ENCODE measurements at places on chromosomes 6 and 20.

DNA sequence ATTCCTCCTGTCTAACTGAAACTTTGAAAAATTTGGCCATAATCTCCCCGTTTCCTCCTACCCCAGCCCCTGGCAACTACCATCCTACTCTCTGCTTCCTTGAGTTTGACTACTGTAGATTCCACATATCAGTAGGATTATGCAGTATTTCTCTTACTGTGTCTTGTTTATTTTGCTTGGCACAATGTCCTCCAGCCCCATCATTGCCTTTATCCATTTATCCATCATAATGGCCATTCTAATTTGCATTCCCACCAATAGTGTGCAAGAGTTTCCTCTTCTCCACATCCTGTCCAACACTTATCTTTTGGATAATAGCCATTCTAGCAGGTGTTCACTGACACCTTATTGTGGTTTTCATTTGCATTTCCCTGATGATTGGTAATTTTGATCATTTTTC is 202.3 kb downstream of the THBS2 start:
- DNase-seq, result no peak

- DNase-seq, result no peak
Measured at GRCh38 chr6:28615955-28616747, 90.5 kb downstream of the GPX5 start.

DNA sequence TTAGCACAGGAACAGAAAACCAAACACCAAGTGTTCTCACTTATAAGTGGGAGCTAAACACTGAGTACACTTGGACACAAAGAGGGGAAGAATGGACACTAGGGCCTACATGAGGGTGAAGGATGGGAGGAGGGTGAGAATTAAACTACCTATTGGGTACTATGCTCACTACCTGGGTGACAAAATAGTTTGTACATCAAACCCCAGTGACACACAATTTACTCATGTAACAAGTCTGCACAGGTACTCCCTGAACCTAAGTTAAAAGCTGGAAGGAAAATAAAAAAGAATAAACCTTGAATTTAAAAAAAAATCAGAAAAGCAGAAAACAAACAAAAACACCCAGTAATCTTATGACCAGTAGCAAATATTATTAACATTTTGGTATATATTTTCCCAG is 188.6 kb downstream of the TFAP2B start:
- no peak for DNase-seq

- no peak for DNase-seq
Measured at GRCh38 chr6:143766185-143766553, 77.0 kb upstream of the LTV1 start.

DNA sequence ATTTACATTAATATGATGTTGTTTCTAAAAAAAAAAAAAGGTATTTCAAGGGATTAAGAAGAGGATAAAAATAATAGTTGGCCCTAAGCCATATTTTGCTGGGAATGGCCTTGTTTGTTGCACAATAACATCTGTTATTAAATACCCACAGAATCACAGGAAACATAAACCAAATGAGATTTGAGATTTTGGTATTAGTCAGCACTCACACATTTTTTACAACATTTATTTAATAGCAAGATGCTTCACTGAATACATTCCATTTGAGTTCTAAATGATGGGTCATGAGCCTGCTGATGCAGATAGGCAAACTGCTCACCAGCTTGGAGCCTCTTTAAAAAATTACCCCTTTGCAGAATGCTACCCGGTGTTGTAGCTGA is 92.9 kb upstream of the ENPP5 start:
- DNase-seq, result no peak

DNA sequence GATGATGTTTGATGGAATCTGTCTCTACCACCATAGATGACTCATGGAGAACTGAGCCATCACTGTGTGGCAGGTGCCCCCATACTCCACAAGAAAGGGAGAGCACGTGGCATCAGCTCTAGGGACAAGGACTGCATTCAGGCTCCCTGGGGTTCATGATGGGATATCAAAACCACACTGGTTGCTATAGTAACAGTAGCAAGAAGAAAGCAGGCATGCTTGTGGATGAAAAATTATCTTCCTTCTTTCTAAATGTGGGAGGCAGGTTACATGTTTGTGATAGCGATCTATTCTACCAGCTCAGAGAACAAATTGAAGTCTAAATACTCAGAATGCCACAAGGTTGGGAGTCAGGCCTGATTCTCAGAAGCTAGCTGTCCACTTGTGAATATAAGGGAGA is 224.2 kb downstream of the ARHGAP18 start:
- DNase-seq, result no peak

GRCh38 chr6:36269834-36270705 is at the start of gene PNPLA1:
Gene PNPLA1, plus strand, starts transcription at chr6:36270060. Its CDS starts 400 bp downstream, at chr6:36270460.
- DNase-seq, result no peak

- DNase-seq, result no peak
Measured at GRCh38 chr6:133503336-133503729, 262.2 kb downstream of the EYA4 start.

DNA sequence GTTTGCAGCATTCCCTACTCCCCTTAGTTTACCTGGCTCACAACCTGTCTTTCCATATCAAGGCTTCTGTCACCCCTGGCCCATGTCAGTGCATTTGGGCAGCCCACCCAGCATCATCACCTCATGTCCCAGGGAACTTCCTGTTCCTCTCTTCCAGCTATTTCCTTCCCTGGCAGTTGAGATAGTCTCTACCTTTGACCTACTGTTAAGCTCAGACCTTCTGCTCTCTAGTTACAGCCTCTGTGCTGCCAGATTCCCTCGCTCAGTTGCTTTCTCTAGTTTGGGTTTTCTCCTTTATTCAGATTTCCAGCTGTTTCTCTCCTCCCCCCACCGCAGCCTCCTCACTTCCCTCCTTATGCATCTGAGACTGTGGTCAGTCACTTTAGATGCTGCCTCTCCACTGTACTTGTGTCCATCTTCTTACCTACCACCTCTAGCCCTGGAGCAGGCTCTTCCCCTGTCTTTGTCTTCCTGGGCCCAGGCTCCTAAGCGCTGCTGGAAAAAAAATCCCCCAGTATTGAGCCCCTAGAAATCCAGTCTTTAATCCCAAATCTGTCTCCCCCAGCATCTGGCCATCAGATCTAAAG is 16.3 kb downstream of the PTPN1 start:
- DNase-seq, result no peak

- DNase-seq, result no peak
Measured at GRCh38 chr6:164121527-164121926, 707.0 kb downstream of the QKI start.

DNA sequence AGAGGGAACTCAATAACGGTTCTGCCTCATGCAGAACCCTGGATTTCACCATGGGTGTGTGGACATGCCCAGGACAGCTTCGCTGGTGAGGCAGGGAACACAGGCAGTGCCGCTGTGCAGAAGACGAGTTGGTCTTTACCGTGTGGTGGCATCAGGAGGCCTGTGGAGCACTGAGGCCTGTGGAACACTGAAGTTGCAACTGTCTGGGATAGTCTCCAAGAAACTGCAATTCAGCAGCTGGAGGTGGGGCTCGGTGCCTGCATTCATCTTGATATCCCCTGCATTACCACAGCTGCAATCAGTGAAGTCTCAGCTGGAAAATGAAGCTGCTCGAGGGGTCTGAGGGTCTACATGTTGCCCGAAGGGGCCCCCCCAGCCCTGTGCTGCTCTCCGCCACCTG is 202.4 kb upstream of the CDH4 start:
- DNase-seq, result no peak

GRCh38 chr6:143402721-143403336 is 47.7 kb downstream of the ADAT2 start:
- no peak for DNase-seq

- no peak for DNase-seq
Measured at GRCh38 chr6:143396497-143397226, 53.8 kb downstream of the ADAT2 start.

GRCh38 chr6:113411011-113411410 is 446.1 kb upstream of the MARCKS start:
- DNase-seq, result no peak

DNA sequence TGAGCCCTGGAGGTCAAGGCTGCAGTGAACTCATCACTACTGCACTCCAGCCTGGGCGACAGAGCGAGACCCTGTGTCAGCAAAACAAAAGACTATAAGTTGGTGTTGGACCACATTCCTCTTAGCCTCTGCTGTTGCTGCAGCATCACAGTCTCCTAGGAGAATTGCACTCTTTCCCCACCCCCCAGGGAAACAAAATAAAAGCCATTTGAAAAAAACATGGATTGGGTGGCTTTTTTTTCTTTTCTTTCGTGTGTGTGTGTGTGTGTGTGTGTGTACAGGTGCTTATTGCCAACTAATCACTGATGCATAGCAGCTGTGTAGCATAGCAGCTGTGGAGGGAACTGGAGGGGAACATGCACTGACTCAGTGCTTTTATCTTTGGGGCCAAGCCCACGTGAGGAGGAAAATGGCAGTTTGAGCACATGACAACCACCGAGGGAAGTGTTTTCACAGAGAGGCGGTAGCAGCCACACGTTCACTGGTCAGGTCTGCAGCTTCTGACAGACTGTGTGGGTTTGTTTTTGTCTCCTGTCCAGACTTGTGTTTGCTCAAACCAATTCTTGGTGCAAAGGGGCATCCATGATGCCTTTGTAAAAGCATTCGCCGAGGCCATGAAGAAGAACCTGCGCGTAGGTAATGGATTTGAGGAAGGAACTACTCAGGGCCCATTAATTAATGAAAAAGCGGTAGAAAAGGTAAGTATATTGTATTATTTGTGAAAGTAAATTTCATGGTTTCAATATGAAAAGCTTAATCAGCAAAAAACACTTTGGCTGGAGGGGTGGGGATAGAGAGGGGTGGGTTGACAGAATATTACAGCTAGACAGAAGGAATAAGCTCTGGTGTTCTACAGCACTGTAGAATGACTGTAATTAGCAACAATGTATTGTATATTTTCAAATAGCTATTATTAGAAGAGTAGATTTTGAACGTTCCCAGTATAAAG is 27.7 kb downstream of the ALDH5A1 start:
- DNase-seq, result no peak

- no peak for DNase-seq
Measured at GRCh38 chr6:159961528-159961927, 7.4 kb upstream of the IGF2R start.

- no peak for DNase-seq
Measured at GRCh38 chr6:40394381-40394780, 192.8 kb downstream of the LRFN2 start.

DNA sequence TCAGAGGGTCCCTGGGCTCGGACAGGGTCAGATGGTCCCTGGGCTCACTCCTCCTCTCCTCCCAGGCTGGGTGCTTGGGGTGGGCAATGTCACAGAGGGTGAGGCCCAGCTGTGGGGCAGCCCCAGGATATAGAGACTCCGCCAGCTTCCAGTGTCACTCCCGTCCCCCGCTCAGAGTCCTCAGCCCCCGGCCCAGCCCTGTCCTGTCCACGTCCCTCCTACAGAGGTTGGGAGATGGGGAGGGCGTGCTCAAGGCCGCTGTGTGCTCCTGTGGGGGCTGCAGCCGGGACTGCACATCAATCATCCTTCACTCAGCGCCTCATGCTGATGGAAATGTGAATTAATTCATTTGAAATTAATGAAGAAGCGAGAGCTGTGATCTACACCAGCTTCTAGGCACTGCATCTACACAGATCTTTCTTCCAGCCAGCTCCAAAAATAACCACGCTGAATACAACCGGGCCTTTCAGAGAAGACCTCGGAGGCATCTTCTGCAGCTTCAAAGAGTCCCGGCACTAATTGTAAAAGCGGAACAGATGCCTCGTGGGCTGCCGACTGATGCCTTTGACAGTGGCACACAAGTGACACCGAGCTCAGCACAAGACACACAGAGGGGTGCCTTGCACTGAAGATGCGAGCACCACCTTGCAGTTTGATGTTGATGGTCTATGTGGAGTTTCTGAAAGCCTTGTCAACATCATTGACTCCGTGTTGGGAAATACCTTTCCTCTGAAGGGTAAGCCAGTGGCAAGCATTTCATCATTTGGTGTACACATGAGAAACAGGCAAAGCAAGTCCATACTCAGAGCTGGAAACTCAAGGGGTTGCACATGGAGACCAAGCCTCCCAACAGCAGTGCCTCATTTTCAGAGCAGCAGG is 39.3 kb downstream of the DACT2 start:
- DNase-seq, result no peak

- DNase-seq, result peak; percentile 51
Measured at GRCh38 chr6:138403324-138403800, 661 bp upstream of the HEBP2 start.

- no peak for DNase-seq
Measured at GRCh38 chr6:101614774-101615173, 221.3 kb downstream of the GRIK2 start.

DNA sequence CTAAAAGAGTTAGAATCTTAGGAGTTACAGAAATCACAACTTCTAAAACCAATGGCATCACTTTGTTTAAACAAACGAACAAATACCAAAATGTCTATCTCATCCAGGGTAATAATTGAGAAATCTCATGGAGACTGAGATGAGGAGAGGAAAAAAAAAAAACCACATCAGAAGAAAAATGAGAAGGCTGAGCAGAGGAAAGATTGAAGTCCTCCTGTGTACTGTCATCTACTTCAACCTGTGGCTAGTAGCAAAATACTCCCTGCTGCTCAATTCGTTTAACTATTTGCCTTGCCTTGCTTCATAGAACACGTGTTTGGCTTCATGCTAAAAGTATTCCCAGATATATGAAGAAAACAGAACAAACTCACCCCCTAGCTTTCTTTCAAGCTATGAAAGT is 143.7 kb downstream of the PDE10A start:
- DNase-seq, result no peak

- DNase-seq, result no peak
Measured at GRCh38 chr6:135434991-135435390, 62.5 kb downstream of the AHI1 start.

- no peak for DNase-seq
Measured at GRCh38 chr20:64150756-64151632, 13.3 kb upstream of the MYT1 start.

DNA sequence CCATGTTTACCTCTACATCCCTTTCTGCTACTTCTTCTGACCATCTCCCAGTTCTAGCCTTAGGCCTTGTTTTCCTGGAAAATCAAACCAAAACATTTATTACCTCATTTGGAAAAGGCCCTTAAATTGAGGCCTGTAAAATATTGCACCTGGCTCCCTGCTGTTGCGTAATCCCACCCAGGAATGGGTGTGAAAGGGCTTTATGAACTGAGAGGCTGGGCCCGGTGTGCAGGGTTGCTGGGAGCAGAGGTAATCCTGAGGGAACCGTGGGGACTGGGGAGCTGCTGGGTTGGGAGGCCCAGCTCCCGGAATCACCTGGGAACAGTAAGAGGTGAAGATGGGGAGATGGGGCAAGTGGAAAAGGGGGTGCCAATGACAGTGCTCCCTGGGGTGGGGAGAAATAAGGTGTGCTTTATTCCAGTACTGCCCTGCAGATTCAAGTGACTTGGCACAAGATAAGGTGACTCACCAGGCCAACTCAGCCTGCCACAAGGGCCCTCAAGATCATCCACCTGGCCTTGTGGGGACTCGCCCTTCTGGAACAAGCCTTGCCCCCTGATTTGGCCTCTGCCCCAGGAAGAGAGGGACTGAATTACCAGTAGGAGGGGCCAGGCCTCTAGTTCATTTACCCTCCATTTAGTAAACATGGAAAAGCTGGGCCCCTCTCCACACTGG is 44.2 kb downstream of the KCNK5 start:
- no peak for DNase-seq

All from left hindlimb (tissue), 1 donor.